Panc1 (cell line): ENCODE measurements at places on chromosomes 11 and 22. TPM values are rescaled to one million over a fixed set of nuclear protein-coding genes. Genes with fewer than 3 reads are reported as not detected.

The CREB3L1 gene
- total RNA-seq, result 35.6 TPM

- DNase-seq, result no peak
These were observed 14.7 kb upstream of the SORL1-AS1 start for GRCh38 chr11:121467471-121467870.

DNA sequence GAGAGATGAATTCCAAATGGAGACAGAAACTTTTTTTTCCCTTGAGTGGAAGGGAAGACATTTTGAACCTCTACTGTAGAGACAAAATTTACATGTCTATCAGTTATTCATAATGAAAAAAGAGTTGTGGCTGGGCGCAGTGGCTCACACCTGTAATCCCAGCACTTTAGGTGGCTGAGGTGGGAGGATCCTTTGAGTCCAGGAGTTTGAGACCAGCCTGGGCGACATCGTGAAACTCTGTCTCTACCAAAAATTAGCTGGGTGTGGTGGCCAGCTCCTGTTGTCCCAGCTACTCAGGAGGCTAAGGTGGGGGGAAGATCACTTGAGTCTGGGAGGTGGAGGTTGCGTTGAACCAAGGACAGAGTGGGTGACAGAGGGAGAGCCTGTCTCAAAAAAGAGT lies 4.1 kb downstream of the EED start:
- DNase-seq, result no peak

DNA sequence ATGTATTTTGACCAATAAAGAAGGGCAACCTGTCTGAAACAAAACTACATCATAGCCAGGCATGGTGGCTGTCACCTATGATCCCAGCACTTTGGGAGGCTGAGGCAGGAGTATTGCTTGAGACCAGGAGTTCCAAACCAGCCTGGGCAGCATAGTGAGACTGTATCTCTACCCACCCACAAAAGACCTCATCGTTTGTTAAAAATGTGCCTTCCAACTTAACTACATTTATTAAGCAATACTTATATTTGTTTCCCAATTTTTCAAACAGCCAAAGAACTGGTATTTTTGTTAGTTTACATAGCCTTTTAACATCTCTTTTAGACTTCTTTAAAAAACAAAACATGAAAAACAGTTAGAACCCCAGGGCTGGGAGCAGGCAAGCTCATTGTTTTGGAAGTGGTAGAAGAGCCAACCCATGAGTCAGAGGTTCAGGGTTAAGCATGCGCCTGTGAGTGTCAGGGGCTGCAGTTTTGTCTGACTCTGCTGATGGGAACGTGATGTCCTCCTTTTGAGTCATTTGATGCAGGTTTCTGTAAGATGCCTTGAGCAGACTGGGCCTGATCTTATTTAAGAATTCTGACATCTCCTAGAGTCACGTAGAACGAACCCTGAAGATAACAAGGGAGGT lies 53.9 kb upstream of the CRTAM start:
- DNase-seq, result no peak

DNA sequence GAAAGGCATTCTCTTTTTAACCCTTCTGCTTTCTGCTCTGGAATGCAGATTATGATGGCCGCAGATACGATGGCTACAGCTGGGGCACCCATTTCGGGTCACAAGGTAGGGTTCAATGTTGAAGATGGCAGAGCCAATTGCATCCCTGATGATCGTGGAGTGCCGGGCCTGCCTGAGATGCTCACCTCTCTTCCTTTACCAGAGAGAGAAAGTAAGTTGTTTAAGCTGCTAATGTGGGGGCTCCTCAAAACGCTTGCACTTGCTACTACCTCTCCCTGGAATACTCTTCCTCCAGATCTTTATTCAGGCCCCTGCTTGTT lies 50.8 kb upstream of the PRDM11 start:
- no peak for DNase-seq

The CDC42EP2 gene
- 8.1 TPM for total RNA-seq
